ENCODE measurements at places on chromosomes 5 and 9.

- no peak for DNase-seq
Observed at GRCh38 chr5:168404365-168404764, 81.9 kb upstream of the RARS1 start.

- DNase-seq: no peak
Observed at GRCh38 chr9:77510666-77511065, 137.5 kb downstream of the GNA14 start.

DNA sequence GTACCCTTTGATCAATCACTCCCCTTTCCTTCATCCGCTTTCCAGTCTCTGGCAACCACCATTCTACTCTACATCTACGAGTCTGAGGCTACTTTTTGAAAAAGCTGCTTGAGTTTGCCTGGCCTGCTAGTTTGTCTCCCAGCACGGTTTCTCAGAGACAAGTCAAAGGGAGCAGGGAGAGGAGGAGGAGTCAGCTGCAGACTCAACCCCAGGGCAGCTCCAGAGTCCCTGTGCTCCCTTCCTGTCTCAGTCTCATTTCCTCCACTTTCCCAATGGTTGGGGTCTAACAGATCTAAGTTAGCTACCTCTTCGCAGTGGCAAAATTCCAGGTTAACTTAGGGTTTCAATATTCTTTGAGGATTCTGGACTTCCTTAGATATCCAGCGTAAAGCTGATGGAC, 80.0 kb upstream of the PCA3 start:
- no peak for DNase-seq

- DNase-seq: no peak
Observed at GRCh38 chr5:75049456-75050351, 2.7 kb downstream of the GCNT4 start.

DNA sequence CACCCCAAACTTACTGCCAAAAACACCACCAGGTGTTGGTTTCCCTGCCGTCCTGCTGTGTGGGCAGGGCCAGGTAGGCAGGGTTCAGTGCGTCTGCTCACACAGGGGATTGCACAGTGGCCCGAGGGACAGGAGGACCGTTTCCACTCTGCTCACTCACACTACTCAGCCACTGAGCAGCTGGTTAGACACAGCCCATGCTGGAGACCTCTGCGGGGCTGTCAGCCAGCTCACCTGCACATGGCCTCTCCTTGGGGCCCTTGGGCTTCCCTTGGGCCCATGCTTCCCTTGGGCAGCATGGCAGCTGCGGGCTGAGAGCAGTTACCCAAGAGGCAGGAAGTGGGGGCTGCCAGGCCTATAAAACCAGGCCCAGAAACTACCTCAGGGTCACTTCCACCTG, 79.0 kb downstream of the SYK start:
- no peak for DNase-seq

GRCh38 chr5:173625673-173626504, 9.4 kb upstream of the BOD1 start:
- DNase-seq: no peak

DNA sequence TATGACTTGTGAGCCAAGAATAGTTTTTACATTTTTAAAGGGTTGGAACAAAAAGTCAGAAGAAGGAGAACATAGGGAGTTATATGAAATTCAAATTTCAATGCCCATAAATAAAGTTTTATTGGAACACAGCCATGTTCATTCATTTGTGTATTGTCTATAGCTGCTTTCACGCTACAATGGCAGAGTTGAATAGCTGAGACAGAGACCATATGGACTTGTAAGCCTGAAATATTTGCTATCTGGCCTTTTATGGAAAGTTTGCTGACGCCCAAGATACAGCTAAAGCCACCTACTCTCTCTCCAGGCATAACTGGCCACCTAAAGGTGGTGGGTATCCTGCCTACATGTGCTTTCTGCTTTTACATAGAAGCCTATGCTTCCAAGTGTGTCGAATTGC, 10.9 kb downstream of the DAB2IP start:
- peak; percentile 73 for DNase-seq

DNA sequence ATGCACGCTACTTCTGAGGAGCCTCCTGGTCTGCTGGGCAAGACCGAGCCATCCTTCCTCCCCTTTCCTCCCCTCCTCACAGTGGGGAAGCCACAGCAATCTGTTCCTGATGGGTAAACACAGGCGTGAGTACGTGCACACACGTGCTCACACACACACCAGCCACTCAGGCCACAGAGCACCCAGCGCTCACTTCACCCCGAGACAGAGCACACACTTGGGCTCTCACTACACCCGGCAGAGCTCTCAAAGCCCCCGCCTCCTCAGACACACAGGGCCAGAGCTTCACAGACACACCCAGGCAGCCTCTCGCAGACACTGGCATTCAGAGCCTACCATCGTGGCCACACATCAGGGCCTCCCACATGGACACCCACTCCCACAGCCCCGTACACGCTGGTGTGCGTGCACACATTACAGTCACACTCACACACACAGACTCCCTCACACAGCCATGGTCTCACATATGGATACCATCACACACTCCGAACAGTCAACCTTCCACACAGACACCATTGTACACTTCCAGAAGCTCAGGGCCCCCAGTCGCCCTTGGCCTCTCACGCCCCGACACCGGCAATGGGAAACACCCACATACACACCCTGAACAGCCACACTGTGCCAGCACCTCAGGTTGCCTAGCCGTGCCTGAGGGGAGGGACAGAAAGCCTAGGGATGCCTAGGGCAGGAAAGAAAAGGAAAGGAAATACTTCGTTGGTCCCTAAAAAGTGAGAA, 13.5 kb downstream of the CNTFR start:
- DNase-seq: no peak

DNA sequence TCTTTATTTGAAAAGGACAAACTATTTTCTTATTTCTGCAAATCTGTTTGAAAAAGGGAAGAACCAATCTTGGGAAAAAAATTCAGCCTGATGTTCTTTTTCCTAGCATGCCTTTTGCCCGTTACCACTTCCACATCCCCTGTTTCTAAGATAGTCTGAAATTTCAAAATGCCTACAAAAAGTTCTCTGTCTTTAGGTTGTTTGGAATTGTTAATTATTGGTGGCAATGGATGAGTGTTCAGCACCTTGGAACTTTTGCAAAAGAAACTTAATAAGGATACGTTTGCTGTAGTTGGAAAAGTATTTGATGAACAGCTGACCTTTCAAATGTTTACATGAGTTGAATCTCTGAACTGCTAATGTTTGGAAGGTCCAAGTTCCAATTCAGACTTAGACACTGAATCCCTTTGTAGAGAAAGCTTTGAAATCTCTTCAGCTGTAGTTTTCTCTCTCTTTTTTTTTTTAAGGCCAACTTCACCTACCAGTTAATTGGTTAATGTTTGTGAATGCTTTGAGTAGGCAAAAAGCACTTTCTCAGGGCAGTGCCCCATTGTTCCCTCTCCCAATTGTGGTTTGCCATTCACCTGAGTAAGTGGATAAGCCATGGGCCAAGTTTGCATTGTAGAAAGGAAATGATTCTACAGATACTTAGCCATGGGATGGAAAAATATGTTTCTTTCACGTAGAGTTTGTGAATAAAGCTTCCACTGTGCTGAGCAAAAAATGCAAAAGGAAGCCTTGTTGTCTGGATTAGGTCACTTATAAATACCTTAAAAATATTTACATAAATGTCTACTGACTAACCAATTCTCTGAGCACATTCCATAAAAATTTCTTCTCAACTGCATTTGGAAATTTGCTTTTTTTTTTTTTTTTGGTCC, 156.4 kb upstream of the ELL2 start:
- no peak for DNase-seq

GRCh38 chr5:10301266-10301665, 6.4 kb downstream of the CMBL start:
- peak; percentile 34 for DNase-seq

- peak; percentile 1 for DNase-seq
Observed at GRCh38 chr9:114911167-114911821, 19.1 kb downstream of the TNFSF8 start.

- DNase-seq: no peak
Observed at GRCh38 chr5:174832025-174832424, 107.6 kb downstream of the MSX2 start.

GRCh38 chr5:150113047-150113744, 26.8 kb upstream of the CSF1R start:
- DNase-seq: no peak

GRCh38 chr9:138024831-138025291, 147.3 kb downstream of the CACNA1B start:
- no peak for DNase-seq

DNA sequence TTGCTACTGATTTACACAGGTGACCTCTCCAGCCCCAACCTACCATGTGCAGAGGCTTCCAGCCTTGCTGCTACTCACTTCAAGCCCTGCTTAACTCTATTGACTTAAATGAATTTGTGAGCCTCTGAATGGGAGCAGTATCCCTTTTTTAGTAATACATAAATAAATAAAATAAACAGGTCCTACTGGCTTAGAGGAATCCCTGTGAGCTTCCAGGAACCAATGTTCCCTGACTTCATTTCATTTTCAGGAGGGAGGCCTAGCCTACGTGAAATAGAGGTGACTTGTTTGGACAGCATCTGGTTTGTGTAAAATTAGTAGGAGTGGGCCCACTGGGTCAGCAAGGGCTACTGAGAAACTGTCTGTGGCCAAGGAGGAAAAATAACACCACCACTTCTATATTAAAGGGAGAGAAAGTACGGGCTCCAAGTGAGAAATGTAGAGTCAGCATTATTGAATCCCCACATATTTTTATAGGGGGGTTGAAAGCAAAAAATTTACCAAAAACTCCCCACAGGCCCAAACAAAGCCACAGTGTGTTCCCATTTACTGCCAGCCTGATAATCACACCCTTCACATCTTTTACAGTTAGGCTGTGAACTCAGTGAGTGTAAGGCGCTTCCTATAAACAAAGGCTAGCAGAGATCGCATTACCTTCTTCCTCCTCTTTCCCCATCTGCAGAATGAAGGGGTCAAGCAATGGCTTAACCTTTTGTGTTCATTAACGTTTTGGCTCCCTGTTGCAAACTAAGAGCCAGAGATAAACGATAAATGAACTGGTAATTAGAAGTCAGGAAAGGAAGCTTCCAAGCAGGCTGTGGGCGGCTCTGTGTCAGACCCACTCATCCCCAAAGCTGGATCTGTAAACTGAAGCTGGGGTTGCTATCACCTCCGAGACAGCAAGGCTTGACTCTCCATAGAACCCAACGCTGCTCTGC, 138.8 kb upstream of the LIFR start:
- no peak for DNase-seq

GRCh38 chr5:67610186-67610912, 413.8 kb upstream of the CD180 start:
- DNase-seq: no peak

DNA sequence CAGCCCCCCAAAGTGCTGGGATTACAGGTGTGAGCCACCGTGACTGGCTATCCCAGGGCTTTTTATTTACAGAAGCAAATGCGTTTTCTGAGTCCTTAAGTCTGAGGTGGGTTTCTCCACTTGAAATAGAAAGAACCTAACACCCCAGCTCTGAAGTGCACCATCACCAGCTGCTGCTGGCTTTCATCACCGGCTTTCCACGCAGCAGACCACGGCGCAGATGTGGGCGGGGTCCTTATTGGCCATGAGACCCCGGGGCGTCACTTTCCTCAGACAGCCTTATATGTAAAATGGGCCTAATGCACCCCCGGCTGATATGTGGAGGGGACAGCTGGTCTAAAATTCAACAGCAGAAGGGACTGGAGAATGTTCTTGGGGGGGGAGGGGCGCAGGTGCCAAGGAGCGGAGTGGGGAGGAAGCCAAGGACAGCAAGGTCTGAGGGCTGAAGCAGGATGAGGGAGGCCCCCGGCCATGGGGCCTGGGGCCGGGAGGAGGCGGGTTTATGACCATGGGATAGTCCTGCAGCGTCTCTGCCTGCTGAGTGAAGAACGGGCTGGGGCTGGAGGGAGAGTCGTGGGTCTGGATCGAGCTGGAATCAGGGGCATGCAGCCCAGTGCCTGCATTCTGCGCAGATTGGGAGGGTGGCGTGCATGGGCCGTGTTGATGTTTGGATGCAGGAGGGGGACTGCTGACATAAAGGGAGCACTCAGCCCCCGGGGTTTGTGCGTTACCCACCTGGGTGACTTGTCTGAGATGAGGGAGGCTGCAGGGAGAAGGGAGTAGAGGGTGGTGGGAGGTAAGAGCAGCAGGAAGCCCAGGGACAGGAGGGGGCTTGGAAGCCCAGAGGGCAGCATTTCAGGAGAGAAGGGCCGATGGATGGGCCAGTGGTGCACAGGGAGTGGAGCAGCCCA, 30.2 kb downstream of the RASGEF1C start:
- DNase-seq: no peak

- no peak for DNase-seq
Observed at GRCh38 chr5:180717989-180718388, 21.9 kb downstream of the OR2Y1 start.

All from NCI-H446 treated with DMSO at 0.1 percent for 48 hours (cell line).